Inflammatory macrophage treated with lipopolysaccharide for 1 hour (primary cell): ENCODE measurements at places on chromosomes 16 and 17.

DNA sequence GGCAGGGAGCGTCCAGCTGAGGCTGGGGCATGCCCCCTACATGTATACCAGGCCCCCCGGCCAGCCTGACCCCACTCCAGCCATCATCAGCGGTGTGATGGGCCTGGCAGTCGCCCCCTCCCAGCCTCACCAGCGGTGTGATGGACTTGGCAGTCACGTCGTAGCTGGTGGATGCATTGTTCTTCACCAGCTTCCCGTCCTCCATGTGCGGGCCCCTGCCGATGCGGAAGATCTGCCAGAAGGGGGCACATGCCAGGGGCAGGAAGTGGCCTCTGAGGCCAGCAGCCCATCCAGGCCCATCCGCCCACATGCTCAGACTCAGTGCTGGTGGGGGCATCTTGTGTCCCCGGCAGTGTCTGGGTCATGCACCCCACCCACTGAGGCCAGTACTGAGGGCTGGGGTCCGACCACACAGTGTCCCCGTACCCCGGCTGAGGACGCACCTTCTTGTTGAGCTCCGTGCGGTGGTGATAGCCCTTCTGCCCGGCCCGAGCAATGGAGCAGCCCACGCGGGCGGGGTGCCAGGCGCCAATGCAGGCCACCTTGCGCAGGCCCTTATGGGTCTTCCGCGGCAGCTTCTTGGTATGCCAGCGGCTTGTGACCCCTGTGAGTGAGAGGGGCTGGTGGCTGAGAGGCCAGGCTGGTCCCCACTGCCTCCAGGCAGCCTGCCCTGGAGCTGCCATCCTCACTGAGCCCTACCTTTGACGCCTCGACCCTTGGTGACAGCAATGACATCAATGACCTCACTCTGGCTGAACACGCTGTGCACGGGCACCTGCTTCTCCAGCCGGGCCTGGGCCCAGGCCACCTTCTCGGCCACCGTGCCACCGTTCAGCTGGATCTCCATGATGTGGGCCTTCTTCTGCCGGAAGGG is 3.7 kb upstream of the MSRB1 start:
- no peak for DNase-seq

DNA sequence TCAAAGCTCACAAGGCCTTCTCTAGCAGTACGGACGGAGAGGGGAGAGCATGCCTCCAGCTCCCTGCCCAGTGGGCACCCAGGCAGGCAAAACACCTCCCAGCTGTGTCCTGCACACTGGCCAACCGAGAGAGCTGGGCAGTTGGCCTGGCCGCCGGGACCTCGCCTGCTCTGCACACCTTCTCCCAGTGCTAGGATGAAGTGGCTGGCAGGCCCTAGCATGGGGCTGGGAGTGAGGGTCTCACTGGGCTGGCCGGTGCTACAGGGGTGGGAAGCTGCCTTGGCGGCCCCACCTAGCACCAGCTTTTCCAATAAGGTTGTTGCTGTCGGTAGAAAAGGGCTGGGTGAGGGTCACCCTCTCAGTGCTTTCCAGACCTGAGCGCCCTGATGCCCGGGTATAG is 60.2 kb downstream of the SDK2 start:
- no peak for DNase-seq

DNA sequence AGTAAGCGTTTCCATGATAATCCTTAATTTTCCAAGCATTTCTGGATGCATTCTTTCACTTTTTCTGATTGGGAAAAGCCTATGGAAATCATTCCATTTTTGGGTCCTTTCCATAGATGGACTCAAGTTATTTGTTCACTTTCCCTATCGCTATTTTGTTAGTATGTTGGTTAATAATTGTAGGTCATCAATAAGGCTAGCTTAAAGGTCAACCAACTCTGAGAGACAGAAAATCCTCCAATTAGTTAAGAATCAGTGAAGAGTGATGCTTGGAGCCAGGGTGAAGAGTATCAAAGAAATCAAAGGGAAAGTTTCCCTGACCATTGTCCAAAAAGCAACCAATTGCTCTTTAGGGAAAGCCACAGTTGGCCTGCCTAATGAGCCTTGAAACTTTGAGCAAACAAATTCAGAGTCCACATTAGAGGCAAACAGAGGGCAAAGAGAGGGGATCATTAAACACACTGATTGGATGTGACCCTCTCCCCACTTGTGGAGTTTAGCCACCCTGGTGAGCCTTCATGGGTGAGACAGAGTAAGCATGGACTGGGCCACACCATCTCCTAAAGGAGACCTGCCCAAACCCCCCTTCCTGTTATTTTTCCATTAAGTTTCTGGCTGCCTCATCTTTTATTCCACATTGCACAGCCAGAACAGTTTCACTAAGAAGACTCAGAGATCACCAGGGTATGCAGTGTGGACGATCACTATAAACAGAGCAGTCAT is 133.4 kb upstream of the DYNLRB2 start:
- no peak for DNase-seq

DNA sequence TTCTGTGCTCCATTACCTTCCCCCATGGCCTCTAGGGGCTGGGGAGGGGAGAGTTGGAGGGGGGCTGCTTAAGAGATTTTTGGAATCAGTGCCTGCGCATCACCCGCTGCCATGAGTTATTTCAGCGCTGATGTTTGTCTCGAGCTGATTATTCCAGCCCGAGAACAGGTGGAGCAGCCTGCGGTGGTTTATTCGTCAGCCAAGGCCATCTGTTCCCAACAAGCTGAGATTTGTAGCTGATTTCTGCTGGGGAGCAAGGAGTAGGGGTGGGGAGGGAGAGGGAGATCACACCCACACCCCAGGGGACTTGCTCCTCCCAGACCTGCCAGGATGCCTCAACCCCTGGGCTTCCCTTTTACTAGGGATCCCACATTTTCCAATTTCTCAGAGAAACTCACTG is 23.1 kb downstream of the PIPOX start:
- no peak for DNase-seq

DNA sequence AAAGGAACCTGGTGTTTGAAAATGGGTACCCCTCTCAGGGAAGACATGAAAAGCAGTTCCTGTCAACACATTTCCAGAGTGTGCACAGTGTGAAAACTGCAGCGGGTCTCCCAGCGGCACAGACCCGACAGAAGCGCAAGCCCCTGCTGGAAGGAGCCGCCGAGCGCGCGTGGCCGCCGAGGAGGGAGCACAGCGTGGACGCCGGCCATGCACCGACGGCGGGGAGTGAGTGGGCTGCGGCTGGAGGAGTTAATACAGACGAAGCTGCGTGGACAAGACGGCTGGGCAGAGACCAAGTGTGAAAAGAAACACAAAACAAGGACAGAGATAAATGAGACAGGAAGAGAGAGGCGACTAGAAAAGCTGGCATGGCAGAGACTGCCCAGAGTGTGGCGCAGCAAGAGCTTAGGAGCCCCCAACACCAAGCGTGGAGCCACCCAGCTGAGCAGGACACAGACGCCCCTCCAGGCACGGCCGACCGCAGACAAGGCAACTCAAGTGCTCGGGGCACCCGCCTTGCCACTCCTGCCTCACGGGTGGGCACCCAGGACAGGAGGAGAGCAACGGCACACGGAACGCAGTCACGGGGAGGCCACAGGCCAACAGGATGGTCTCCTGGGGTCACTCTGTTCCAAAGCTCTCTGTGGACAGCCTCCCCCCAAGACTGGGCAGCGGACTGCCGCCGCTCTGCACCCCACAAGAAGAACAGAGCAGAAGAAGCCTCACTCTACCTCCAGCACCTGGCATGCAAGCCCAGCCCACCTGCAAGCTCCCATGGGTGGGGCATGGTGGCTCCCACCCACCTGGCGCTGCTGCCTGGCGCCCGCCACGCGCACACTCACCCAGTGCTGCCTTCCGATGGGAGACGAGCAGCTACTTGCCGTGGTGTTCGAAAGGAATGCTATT is 16.5 kb downstream of the SLC16A3 start:
- DNase-seq = no peak

DNA sequence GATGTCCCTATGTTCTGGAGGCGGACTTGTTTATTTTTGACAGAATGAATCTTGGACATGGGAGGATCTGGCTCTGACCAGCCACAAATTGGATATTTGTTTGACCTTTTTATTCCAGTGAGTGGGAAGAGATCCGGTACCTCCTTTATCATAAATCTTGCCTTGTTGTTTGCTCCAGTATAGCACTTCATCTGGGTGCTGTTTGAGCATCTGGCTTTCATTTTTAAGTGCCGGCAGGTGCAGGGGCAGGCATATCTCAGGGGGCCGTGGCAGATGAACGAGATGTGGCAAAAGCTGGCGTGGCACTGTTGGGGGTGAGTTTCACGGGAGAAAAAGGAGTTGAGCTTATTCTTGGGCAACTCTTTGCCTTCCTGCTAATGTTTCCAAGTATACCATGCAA is 37.8 kb downstream of the MSI2 start:
- no peak for DNase-seq

- DNase-seq = no peak
These were observed 22.2 kb upstream of the CDH15 start for GRCh38 chr16:89149386-89149785.

GRCh38 chr16:85436636-85437165 is 176.4 kb upstream of the GSE1 start:
- no peak for DNase-seq

DNA sequence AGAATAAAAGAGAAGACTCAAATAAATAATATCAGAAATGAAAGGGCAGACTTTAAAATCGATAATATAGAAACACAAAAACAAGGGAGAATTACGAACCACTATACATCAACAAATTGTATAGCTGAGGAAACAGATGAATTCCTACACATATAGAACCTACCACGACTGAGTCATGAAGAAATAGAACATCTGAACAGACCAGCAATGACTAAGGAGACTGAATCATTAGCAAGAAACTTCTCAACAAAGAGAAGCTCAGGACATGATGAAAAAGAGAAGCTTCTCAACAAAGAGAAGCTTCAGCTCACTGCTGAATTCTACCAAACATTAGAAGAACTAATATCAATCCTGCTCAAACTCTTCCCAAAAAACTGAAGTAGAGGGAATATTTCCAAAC is 255.9 kb downstream of the CEP112 start:
- DNase-seq = no peak

- no peak for DNase-seq
These were observed 20.2 kb downstream of the ANKS3 start for GRCh38 chr16:4713663-4714501.

DNA sequence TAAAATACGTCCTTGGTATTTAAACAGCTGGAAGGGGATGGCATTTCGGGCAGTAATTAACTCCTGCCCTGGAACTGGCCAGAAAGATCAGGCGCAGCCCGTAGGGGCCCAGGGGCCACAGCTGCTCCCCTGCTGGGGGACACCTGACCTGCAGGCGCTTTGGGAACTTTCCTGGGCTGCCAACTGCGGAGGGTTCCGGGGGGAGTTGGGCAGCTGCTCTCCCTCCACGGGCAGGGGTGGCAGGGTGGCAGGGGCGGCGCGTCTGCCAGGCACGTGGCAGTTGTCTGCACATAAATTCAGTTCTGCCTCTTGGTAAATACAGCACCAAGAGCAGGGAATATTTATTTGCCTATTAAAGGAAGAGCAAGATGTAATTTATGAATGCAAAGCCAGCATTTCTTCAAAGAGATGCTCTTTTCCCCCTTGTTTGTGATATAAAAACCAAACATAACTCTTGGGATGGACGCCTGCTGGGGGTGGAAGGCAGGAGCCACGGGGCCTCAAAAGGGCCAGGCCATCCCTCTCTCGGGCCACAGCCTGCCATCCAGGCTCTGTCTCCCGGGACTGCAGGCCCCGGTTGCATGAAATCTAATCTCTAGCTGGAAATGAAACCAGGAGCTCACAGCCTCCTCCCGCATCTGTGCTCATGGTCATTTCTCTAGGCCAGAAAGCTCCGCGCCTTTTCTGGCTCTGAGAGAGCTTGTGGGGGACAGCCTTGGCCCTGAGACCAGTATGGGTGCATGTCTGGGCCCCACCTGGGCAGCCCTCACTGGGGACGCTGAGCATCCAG is 29.9 kb upstream of the CHMP6 start:
- no peak for DNase-seq

GRCh38 chr17:70872103-70872502 is 702.8 kb downstream of the KCNJ2 start:
- no peak for DNase-seq

DNA sequence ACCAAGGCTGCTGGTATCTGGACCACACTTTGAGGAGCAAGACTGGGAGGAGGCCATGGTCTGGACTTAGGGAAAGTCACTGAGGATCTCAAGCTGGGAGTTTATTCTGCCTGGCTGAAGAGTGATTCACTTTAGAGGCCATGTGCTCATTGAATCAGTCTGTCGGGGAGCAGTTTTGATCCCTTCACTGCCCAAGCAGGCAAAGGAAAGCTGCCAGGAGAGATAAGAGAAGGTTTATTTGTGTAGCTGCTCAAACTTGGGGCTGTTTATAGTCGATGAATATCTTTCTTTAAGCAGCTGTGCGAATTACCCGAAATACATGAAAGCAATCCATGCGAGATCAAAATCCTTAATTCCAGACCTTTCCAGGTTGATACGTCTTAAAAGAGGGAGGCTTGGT is 544.4 kb upstream of the EEF2KMT start:
- no peak for DNase-seq

DNA sequence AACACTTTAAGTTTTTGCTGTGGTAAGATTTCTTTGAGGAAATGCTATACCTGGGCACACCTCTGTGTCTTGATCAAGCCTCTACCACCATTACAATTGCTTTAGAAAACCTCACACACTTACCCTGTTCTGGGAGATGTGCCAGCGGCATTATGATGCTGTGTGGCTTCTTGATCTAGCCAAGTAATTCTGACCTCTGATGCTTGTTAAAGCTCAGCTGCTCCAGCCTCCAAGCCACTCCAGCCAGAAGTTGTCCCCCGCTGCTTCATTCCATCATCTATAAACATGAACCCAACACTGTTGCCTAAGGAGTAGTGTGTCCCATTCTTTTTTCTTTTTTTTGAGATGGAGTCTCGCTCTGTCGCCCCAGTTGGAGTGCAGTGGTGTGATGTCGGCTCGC is 60.1 kb downstream of the CYLD start:
- no peak for DNase-seq

DNA sequence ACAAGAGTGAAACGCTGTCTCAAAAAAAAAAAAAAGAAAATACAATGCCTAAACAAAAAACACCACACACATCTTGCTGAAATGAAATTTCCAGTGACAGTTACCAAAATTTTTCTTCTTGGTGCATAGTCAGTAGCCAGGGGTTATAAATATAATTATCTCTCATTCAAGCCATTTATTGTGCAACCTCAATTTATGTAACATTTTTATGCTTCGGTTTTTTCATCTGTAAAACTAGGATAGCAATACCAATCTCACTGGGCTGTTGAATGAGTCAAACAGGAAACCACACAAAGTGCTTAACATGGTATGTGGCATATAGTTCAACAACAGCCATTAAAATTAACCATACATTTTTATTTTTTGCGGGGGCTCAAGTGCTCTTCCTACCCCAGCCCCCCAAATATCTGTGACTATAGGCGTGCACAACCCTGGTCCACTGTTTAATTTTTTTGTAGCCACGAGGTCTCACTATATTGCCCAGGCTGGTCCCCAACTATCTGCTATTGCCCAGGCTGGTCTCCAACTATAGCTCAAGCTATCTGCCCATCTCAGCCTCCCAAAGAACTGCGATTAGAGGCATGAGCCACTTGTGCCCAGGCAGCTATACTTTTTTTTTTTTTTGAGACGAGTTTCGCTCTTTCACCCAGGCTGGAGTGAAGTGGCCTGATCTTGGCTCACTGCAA is 2.6 kb downstream of the COG4 start:
- DNase-seq = peak; percentile 78

GRCh38 chr17:43907425-43907981 is at the start of gene MPP2:
TSS of gene MPP2 (minus strand) at chr17:43907536. CDS start at chr17:43904460, 3,076 bp downstream.
- no peak for DNase-seq

GRCh38 chr17:5508810-5509209 is 22.4 kb downstream of the MIS12 start:
- DNase-seq = no peak

GRCh38 chr16:2451851-2452320 is 8.0 kb upstream of the TEDC2 start:
- DNase-seq = no peak

GRCh38 chr16:720447-720989 is 428 bp upstream of the ANTKMT start:
- DNase-seq = no peak

- DNase-seq = peak; percentile 41
These were observed 4.9 kb downstream of the HROB start for GRCh38 chr17:44146375-44147346.
